ENCODE measurements at places on chromosomes 1 and 21.

DNA sequence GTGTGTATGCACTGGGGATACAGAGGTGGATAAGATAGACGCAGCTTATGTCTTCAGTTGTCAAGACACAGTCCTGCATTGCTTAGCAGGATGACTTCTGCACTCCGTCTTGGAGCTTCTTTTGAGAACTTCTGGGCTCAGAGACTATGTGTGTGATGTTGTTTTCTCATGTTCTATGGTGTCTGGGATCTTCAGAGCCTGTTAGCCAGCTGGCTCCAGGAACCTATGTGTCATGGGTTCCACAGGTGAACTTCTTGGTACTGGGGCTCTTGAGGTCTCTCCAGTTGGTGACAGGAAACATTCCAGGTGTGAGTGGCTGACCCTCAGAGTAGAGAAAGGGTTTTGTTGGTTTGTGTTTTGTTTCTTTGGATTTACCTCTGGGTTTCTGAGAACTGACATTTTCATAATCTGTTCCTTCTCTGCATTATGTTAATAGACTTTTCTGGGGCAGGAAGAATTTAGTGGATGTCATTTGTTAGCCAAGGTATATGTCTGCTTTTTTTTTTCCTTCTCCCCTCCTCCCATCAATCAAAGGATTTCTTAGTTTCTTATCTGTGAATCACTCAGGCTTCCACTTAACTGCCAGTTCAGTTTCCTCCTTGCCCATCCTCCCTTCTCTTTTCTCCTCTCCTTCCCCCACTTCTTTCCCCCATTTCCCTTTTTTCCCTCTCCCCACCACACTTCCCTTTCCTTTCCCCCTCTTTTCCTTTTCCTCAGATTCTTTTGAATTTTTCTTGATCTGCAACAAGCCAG lies 18.1 kb downstream of the FGGY start:
- no peak for DNase-seq

DNA sequence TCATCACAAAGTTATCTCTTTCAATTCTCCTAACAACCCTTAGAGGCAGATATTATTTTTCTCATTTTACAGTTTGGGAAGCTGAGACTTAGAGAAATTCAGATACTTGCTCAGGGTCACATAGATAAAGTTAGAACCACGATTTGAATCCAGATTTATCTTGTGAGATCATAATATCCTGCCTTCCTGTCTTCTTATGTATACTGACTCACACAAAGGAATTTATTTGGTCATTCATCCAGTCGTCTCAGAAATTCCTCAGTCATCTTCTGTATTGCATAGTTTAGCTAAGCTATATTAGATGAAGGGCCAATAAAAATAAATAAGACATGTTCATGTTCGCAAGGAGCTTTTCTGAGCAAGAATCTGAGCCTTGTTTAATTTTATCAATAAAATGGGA lies 35.8 kb upstream of the RUNX1 start:
- DNase-seq: peak; percentile 69

DNA sequence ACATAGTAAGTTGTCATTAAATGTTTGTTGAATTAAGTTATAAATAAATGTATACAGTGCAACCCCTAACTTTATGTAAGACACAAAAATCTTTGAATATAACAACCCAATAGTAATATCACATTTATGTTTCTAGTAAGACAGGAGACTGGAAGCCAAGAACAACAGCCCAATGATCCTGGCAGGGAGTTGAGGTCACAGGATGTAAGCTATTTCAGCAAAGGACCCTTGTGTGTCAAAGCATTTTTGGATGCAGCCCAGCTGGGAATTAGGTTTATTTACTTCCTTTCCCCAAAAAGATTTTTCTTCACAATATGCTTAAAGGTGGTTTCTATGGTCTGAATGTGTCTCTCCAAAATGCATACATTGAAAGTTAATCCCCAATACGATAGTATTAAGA lies 34.0 kb upstream of the ABCA4 start:
- DNase-seq: no peak

GRCh38 chr1:8329439-8329838 lies 11.5 kb downstream of the SLC45A1 start:
- no peak for DNase-seq

DNA sequence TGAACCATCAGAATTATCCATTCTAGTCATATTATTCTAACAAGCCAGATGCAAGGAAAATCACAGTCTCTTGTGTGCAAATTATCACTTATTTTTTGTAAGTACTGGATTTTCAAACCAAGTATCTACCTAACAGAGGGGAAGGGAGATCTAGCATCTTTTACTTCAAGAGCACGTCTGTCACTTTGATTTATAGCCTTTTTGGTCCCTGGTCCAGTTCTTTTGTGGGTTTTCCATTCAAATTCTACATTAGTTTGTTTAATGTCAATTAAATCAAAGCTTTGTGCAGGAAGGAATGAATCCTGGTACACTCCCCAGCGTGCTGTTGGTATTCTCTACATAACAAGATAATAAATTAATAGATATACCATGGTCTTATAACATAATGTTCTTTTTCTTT lies 43.6 kb downstream of the ERG start:
- DNase-seq: no peak

GRCh38 chr21:36706951-36707762 lies 8.2 kb downstream of the SIM2 start:
- DNase-seq: no peak

DNA sequence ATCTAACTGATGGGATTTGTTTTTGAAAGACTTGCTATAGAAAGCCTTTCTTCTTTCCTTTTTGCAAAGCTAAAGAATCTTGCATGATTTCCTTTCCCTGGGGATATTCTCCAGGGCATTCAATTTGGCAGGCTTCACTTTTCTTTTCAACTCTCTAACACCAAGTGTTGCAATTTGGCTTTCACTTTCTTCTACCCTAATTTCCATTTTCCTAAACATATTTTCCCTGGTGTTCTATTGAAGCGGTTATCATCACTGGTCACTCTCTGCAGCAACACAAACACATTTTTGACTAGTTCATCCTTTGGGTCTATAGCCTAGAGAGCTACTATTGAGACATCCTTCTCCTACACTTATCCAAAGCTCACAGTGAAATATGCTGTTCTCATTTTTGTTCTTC lies 424.5 kb downstream of the NEGR1 start:
- no peak for DNase-seq
